A549 treated with CpdA at 1 μM for 4 hours (cell line): ENCODE measurements at places on chromosomes 4 and X. TPM values are rescaled to one million over a fixed set of nuclear protein-coding genes. Genes with fewer than 3 reads are reported as not detected.

The MAP7D3 gene
- 11.3 to 15.7 TPM (median 12.9 TPM) in 5 replicates for total RNA-seq

The SHROOM2 gene
- 0.24 to 0.44 TPM (median 0.30 TPM) in 5 replicates for total RNA-seq

The OFD1 gene
- 11.5 to 17.4 TPM (median 12.4 TPM) in 5 replicates for total RNA-seq

The HNRNPH2 gene
- 57.2 to 74.9 TPM (median 63.9 TPM) in 5 replicates for total RNA-seq

The TRIM61 gene
- not detected in 5 replicates for total RNA-seq

The PCSK1N gene
- 18.4 to 50.4 TPM (median 44.8 TPM) in 5 replicates for total RNA-seq

The JAKMIP1 gene
- total RNA-seq = 0.02 TPM in 1 of 5 replicates, not detected in the others

The HSFX3 gene
- total RNA-seq = not detected in 5 replicates

The KIT gene
- total RNA-seq = not detected in 5 replicates

The ETDA gene
- total RNA-seq = not detected in 5 replicates

The NPFFR2 gene
- total RNA-seq = not detected in 5 replicates

The TGIF2LX gene
- total RNA-seq = not detected in 5 replicates

The GLRA2 gene
- total RNA-seq = not detected in 5 replicates

The FREM3 gene
- not detected in 5 replicates for total RNA-seq

The FAM9B gene
- not detected in 5 replicates for total RNA-seq

The CITED1 gene
- total RNA-seq = 0.77 to 1.1 TPM (median 0.92 TPM) in 5 replicates

The ATP8A1 gene
- 0.03 to 0.23 TPM (median 0.05 TPM) in 5 replicates for total RNA-seq

The GAGE12F gene
- total RNA-seq = not detected in 5 replicates

The PPP1R2C gene
- total RNA-seq = not detected in 5 replicates

The ARAP2 gene
- 0.36 to 0.75 TPM (median 0.43 TPM) in 5 replicates for total RNA-seq

The AIMP1 gene
- total RNA-seq = 43.8 to 48.9 TPM (median 45.7 TPM) in 5 replicates

The NSUN7 gene
- total RNA-seq = 0.14 to 0.53 TPM (median 0.30 TPM) in 5 replicates

The GABRG1 gene
- total RNA-seq = not detected in 5 replicates

The GLRA3 gene
- not detected in 5 replicates for total RNA-seq

The FGFRL1 gene
- total RNA-seq = 16.6 to 24.2 TPM (median 23.8 TPM) in 5 replicates

The PTCHD1 gene
- not detected in 5 replicates for total RNA-seq

The CORIN gene
- total RNA-seq = not detected in 5 replicates

The AMTN gene
- 0.09 TPM in 1 of 5 replicates, not detected in the others for total RNA-seq

The TRIM75 gene
- total RNA-seq = not detected in 5 replicates

The MAGEA1 gene
- 0.08 to 0.17 TPM (median 0.14 TPM) in 5 replicates for total RNA-seq

The VSIG4 gene
- total RNA-seq = not detected in 5 replicates

The TCP11X1 gene
- not detected in 5 replicates for total RNA-seq

The DOK7 gene
- total RNA-seq = 0.16 to 0.90 TPM (median 0.42 TPM) in 5 replicates

The PNMA5 gene
- total RNA-seq = not detected in 5 replicates

The AKAP14 gene
- not detected in 5 replicates for total RNA-seq

The SRD5A3 gene
- 5.3 to 11.0 TPM (median 9.2 TPM) in 5 replicates for total RNA-seq

The PPM1K gene
- 0.67 to 1.5 TPM (median 0.87 TPM) in 5 replicates for total RNA-seq

The TLR2 gene
- total RNA-seq = 0.12 to 0.18 TPM (median 0.14 TPM) in 4 of 5 replicates, not detected in the other

The DRD5 gene
- not detected in 5 replicates for total RNA-seq

The UBE2D3 gene
- 214 to 230 TPM (median 228 TPM) in 5 replicates for total RNA-seq

The SPANXB1 gene
- 2.7 to 4.0 TPM (median 3.2 TPM) in 5 replicates for total RNA-seq

The PABPC1L2B gene
- not detected in 5 replicates for total RNA-seq

The GAR1 gene
- total RNA-seq = 41.1 to 51.6 TPM (median 44.5 TPM) in 5 replicates

The TMEM150C gene
- total RNA-seq = 0.85 to 1.3 TPM (median 1.0 TPM) in 5 replicates

The CENPU gene
- total RNA-seq = 21.3 to 27.6 TPM (median 24.3 TPM) in 5 replicates

The CXCL6 gene
- not detected in 5 replicates for total RNA-seq

The TAF1 gene
- total RNA-seq = 13.5 to 22.2 TPM (median 16.1 TPM) in 5 replicates

The SNCA gene
- total RNA-seq = 0.06 to 0.22 TPM (median 0.17 TPM) in 4 of 5 replicates, not detected in the other

The APLN gene
- total RNA-seq = 0.70 to 0.90 TPM (median 0.79 TPM) in 5 replicates

The PRPS2 gene
- total RNA-seq = 38.8 to 46.9 TPM (median 41.0 TPM) in 5 replicates

The SCML2 gene
- total RNA-seq = 7.3 to 10.2 TPM (median 8.9 TPM) in 5 replicates

The ERAS gene
- 0.10 TPM in 1 of 5 replicates, not detected in the others for total RNA-seq

The CLTRN gene
- total RNA-seq = 0.70 to 1.5 TPM (median 0.77 TPM) in 5 replicates

The PPEF2 gene
- total RNA-seq = not detected in 5 replicates

The ERCC6L gene
- 11.5 to 17.5 TPM (median 12.8 TPM) in 5 replicates for total RNA-seq

The CT47B1 gene
- total RNA-seq = not detected in 5 replicates

The DUX4 gene
- total RNA-seq = not detected in 5 replicates

The PFKFB1 gene
- total RNA-seq = 0.09 to 0.13 TPM (median 0.13 TPM) in 3 of 5 replicates, not detected in the others

The N4BP2 gene
- 2.2 to 3.7 TPM (median 2.8 TPM) in 5 replicates for total RNA-seq

The HSD17B13 gene
- total RNA-seq = 0.05 to 0.12 TPM (median 0.09 TPM) in 4 of 5 replicates, not detected in the other
